ENCODE measurements at places on chromosomes 13 and 19.

DNA sequence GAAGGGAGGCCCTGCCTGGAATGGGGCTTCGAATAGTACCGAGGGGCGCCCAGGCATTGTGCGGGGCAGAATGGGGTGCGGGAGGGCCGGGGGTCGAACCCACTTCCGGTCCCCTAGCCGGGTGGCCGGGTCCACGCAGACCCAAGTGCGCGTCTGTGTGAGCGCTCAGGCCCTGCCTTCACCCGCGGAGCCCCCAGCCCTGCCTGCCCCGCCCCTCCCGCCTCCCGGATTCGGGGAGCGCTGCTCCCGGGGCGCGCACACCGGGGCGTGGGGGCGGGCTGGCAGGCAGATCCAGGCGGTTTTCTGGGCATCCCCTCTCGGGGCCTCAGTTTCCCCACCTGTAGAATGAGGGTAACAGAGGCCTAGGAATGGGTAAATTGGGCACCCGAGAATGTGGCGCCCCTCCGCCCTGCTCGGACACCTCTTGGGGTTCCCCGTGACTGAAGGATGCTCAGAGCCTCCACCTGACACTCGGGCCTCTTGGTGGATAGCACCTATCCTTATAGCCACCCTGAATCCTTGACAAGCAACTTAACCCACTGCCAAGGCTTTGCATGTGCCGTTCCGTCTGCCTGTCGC is 682 bp downstream of the PIK3R2 start:
- DNase-seq = no peak

GRCh38 chr13:31538067-31539042 is 201.0 kb upstream of the RXFP2 start:
- DNase-seq = no peak

DNA sequence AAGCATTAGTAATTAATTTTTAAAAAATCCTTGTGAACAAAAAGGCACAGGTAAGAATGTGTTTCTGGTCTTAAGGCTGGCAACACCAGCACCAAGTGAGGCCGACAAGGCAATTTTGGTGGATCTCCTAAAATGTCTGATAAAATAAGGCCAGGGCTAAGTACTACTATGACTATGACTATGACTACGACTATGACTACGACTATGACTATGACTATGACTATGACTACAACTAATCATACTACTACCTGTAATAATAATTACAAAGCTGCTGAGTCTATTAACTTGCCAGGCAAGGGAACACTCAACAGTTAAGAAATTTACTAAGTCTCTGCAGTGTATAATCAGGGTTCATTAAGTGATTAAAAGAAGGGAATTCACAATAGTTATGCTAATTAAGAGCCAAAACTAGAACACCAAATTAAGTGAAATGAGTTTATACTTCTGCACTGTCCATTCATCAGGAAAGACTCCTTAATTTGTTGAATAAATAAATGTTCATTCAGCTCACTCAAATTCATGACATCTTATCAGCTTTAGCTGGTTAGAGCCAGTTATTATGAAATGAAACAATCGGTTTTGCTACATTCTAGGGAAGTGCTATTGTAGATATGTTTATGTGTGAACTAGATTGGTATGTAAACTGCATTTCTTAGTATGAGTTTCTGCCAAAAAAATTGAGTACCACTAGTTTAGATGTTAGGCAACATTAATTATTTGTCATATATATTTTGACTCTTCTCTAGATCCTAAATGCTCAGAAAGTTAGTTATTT is 1626.2 kb upstream of the PCDH20 start:
- no peak for DNase-seq

- no peak for DNase-seq
Measured at GRCh38 chr13:99004978-99005377, 27.1 kb upstream of the DOCK9 start.

GRCh38 chr13:105957769-105958438 is 577.6 kb downstream of the EFNB2 start:
- no peak for DNase-seq

GRCh38 chr19:17496337-17496997 is 15.0 kb upstream of the PGLS start:
- DNase-seq = peak; percentile 68

- peak; percentile 82 for DNase-seq
Measured at GRCh38 chr19:33795370-33796163, 1.1 kb upstream of the KCTD15 start.

DNA sequence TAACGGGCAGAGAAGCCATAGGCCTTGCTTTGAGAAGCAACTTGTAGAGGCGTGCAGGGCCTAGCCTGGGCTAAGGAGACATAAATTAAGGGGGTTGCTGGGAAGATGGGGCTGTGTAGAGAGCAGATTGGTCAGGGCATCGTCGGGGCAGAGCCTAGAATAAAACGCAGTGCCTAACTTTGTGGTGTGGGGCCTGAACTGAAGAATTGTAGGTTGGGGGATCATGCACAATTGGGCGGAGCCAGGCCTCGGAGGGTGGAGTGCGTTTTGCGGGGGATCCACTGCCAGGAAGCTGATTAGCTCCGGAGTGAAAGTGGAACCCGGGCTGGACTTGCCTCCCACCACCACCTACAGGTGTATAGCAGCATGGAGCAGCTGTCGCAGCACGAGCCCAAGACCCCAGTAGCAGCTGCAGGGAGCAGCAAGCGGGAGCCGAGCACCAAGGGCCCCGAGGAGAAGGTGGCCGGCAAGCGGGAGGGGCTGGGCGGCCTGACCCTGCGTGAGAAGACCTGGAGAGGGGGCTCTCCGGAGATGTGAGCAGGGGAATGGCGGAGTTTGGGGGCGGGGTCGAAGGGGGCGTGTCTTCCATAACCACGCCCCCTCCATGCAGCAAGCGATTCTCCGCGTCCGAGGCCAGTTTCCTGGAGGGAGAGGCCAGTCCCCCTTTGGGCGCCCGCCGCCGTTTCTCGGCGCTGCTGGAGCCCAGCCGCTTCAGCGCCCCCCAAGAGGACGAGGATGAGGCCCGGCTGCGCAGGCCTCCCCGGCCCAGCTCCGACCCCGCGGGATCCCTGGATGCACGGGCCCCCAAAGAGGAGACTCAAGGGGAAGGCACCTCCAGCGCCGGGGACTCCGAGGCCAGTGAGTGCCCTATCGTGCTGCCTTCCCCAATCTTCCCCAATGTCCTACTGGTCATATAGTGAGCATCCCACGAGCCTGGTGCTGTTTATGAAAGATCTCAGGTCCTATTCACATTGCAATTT is 13.8 kb downstream of the DNASE2 start:
- DNase-seq = no peak

DNA sequence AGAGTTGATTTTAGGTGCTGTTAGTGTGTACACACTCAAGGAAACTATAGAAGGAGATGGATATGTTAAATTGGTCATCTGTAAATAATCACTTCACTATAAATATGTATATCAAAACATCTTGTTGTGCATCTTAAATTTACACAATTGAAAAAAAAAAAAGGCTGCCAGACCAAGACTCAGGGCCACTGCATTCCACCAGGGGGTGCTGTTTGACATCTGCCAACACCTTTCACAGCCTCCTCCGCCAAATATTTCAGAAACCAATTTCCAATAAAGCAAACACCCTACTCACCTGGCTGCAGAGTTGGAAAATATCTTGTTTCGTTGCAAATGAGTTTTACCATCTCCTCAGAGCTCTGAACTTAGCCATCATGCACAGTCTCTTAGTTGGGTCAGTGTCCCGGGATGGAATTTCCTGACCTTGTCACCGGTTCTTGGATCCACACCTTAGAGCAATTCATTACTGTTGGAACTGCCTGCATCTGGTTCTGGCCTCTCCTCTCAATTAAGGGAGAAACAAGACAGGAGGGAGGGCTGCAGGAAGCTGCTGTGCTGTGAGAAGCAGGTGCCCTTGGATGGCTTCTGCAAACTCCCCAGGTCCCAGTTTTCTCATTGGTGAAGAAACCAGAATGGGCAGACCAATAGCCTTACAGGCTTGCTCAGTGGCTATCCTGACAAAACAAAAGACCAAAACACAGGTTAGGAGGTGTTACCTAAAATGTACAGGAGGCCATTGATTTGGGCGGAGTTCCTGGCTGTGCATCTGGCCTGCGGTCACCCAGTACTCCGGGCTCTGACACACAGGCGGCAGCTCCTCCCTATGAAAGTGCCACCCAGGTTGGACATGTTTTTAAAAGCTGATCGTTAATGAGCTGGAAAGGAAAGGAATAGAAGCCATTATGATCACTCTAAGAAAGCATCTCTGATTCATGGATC is 746.6 kb downstream of the UQCRFS1 start:
- no peak for DNase-seq

DNA sequence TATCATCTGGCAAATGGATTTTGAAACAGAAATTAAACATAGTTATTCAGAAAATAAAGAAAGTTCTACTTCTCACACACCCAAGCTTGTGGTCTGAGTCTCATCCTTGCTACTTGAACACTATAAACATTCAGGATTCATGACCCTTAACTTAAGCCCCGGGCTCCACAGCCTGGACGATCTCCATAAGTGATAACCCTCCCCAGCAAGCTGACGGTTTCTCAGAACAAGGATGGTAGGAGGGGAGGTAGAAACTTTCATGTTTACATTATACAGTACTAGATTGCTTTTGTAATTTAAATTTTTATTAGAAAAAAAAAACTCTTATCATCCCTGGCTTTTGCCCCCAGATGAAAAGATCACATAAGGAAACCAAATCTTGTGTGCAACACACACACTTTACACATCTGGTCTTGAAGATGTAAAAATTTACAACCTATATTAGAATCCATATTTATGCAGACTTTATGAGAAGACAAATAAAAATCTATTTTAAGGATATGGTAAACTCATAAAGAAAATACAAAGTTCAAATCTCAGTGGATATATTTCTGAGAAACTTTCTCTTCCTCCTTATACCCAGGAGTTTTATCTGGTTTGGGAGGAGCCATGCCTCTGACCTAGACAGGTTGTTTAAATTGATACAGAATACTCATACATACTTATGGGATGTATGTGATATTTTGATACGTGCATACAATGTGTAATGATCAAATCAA is 20.0 kb upstream of the ATP12A start:
- DNase-seq = no peak

GRCh38 chr13:105389373-105389772 is 1146.1 kb downstream of the EFNB2 start:
- no peak for DNase-seq

DNA sequence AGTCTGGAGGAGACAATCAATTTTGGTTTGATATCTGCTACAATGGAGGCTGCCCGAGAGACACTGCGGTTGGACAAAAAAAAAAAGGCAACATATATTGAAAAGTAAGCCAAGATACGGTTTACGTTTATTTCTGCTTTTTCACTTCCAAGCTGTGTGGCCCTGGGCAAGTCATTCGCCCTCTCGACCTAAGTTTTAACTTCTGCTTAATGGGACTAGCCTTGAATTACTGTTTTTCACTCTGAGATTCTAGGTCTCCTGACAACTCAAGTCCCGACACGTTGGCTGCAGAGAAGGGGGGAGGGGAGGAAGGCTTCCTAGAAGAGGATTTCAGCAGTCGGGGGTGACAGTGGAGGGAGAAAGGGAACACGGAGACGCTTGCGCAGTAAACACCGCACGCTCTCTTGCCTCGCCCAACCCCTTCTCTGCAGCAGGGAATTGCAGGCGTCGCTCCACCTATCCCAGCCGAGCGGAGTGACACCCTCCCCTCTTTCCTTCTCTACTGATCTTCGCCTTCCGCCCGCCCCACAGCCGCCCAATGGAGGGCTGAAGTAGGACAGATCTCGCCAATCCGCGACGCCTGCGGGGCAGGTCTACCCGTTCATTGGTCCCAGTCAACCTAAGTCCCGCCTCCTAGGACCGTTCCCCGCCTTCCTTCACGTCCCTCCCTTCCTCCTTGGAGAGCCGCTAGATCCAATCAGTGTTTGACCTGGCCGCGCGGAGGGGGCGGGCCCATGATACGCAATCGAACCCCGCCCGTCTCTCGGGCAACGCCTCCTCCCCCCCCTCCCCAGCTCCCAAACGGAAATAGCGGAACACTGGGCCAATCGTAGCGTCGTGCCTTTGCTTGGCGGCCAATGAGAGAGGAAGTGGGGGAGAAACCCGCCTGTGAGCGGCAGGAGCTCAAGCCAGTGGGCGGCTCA is 533 bp upstream of the AP2A1 start:
- DNase-seq = peak; percentile 100

DNA sequence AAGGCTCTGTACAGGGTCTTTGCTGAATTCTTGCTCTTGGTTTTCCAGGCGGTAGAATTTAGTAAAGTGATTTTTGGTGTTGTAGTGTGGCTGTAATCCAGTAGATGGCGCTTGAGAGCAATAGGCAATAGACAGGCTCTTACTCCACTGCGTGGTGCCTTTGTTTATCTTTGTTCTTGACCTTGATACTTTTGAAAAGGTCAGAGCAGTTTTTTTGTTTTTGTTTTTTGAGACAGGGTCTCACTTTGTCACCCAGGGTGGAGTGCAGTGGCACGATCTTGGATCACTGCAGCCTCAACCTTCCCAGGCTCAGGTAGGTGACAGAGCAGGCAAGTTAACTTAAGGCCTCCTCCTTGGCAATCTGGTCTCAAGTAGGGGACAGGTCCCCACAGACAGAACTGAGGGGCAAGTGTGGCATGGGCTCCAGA is 12.2 kb upstream of the LILRA5 start:
- DNase-seq = peak; percentile 31

DNA sequence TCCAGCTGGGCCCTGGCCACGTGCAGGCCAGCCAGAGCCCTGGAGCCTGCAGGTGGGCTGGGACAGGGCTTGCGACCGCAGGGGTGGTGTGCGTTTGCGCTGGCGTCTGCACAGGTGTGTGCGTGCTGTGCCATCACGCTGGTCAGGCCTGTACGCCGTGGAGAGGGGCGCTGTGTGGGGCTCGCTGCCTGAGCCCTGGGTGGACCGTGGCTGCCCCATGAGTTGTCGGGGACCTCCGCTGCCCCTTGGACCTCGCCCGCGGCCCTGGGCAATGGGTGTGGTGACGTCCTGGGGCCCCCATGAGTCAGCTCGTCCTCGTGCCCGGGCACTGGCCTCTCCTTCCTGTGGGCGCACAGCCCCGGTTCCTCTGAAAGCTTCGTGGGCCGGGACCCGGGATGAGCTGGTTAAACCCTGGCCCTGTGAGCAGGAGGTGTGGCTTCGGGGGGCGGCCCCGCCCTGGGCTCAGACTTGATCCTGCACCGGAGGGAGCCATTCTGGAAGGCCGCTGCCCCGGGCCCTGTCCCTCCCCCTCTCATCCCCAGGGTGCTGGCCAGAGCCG is 6.8 kb downstream of the CSNK1G2 start:
- no peak for DNase-seq

- no peak for DNase-seq
Measured at GRCh38 chr19:13861392-13861713, 15.6 kb upstream of the NANOS3 start.

Measured in GDM1 (cell line).